ENCODE measurements at places on chromosomes 6 and 20.

DNA sequence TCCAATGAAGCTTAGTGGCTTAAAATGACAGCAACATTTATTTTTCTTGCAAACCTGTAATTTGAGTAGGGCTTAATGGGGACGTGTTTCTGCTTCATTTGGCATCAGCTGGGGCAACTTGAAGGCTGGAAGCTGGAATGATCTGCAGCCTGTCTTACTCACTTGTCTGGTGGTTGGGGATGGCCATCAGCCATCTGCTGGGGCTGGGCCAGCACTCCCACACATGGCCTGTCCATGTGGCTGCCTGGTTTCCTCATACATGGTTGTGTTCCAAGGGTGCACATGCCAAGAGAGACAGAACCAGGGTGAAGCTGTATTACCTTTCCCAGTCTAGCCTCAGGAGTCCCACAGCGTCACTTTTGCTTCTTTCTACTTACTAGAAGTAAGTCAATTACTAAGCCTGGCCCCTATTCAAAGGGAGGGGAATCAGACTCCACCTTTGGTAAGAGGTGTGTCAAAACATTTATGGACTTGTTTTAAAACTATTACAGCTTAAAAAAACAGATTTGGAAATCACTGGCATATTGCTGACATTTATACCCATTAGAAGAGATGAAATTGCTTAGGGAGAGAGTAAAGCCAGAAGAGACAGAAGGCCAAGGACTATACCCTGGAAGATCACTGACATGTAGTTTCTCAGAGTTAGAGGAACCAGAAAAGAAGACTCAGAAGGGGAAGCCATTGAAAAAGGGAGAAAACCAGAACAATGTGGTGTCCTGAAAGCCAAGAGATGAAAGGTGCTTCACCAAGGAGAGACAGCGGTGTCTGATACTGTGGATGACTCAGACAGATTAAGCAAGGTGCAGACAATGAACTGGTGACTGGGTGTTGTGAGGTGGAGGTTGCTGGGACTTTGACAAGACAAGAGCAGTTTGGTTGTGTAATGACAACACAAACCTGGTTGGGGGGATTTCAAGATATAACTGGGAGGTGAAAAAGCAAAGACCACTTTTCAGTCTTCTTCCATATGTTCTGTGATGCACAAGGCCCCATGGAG, 345.2 kb downstream of the GJA1 start:
- H3K4me1 ChIP-seq = no peaks in the 10 kb centered on the region
- no peaks in the 10 kb centered on the region for H3K36me3 ChIP-seq
- H3K4me3 ChIP-seq = no peak overlapping the region
- no peaks in the 10 kb centered on the region for H3K27me3 ChIP-seq
- H3K27ac ChIP-seq = no peak overlapping the region

DNA sequence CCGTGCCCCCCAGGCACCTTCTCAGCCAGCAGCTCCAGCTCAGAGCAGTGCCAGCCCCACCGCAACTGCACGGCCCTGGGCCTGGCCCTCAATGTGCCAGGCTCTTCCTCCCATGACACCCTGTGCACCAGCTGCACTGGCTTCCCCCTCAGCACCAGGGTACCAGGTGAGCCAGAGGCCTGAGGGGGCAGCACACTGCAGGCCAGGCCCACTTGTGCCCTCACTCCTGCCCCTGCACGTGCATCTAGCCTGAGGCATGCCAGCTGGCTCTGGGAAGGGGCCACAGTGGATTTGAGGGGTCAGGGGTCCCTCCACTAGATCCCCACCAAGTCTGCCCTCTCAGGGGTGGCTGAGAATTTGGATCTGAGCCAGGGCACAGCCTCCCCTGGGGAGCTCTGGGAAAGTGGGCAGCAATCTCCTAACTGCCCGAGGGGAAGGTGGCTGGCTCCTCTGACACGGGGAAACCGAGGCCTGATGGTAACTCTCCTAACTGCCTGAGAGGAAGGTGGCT, 960 bp downstream of the TNFRSF6B start:
- H3K4me3 ChIP-seq = no peak overlapping the region
- H3K27ac ChIP-seq = no peak overlapping the region
- H3K27me3 ChIP-seq = peaks cover 12% of the 10 kb centered on the region

GRCh38 chr20:23320317-23320716, 30.3 kb upstream of the NXT1 start:
- H3K36me3 ChIP-seq = no peaks in the 10 kb centered on the region
- H3K4me3 ChIP-seq = no peak overlapping the region
- no peak for DNase-seq

GRCh38 chr6:9064156-9064555, 628.8 kb upstream of the SLC35B3 start:
- DNase-seq = no peak
- H3K4me1 ChIP-seq = peaks cover 7% of the 10 kb centered on the region
- no peak overlapping the region for H3K4me3 ChIP-seq
- H3K36me3 ChIP-seq = no peaks in the 10 kb centered on the region
- H3K27ac ChIP-seq = no peak overlapping the region

GRCh38 chr6:69881322-69882151, 15.2 kb downstream of the COL19A1 start:
- H3K36me3 ChIP-seq = no peaks in the 10 kb centered on the region
- H3K27ac ChIP-seq = no peak overlapping the region
- no peak for DNase-seq
- no peaks in the 10 kb centered on the region for H3K4me1 ChIP-seq
- H3K4me3 ChIP-seq = no peak overlapping the region
- no peaks in the 10 kb centered on the region for H3K27me3 ChIP-seq

DNA sequence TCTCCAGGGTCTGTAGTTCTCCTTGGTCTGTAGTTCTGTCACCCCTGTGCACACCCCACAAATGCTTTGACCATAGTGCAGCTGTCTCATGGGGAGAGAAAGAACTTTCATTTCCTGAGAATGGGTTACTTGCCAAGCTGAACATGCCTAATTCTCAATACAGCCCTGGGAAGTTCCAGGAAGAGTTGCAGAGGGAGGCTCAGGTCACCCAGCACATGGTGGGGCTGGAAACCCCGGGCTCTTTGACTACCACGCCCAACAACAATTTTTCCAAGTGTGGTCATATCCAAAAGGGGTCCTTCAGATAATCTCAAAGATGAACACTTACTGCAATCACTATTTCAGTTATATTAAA, 2.2 kb upstream of the PTPRA start:
- peaks cover 8% of the 10 kb centered on the region for H3K36me3 ChIP-seq
- no peak for DNase-seq
- H3K27ac ChIP-seq = no peak overlapping the region
- H3K4me3 ChIP-seq = no peak overlapping the region
- H3K27me3 ChIP-seq = peaks cover 4% of the 10 kb centered on the region
- peaks cover 31% of the 10 kb centered on the region for H3K4me1 ChIP-seq

DNA sequence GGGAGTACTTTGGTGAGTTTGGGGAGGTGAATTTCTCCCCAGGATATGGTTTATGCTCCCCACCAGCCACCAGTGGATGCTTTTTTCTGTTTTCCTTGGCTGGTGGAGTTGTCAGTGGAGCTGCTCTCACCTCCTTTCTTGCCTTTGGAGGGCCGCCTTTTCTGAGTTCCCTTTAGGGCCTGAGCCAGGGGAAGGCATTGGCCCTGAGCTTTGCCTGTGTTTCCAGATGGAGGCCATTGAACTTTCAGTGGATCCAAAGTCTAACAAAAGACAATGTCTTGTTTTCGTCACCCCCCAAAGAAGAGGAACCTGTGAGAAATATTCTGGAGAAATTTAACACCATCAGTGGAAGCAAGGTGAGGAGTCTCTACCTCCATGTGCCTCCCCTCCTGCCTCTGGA, 4.4 kb upstream of the TMEM14A start:
- no peak overlapping the region for H3K4me3 ChIP-seq
- no peak for DNase-seq
- peaks cover under 1% of the 10 kb centered on the region for H3K27me3 ChIP-seq
- H3K36me3 ChIP-seq = no peaks in the 10 kb centered on the region
- H3K4me1 ChIP-seq = peaks cover 2% of the 10 kb centered on the region
- no peak overlapping the region for H3K27ac ChIP-seq

DNA sequence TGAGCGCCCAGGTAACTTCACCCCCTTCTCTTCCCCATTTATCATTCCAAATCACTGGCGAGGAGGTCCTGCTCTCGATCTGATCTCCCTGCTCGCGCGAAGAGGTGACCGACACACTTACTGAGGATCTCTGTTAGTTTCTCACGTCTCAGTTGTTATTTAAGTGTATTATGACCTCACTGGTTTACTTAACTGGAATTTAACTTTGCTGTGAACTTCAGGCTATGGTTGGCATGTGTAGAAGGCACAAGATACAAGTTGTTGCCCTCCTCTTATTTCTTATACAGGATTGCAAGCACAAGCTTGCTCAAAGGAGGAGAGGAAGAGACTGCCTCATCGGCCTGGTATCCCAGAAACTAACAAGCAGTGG, 1.2 kb downstream of the RNF217 start:
- peaks cover 48% of the 10 kb centered on the region for H3K4me1 ChIP-seq
- H3K27me3 ChIP-seq = peaks cover 23% of the 10 kb centered on the region
- no peak for DNase-seq
- H3K36me3 ChIP-seq = peaks cover 16% of the 10 kb centered on the region
- peak overlapping the region; percentile 78 for H3K27ac ChIP-seq
- H3K4me3 ChIP-seq = peak overlapping the region; percentile 94

DNA sequence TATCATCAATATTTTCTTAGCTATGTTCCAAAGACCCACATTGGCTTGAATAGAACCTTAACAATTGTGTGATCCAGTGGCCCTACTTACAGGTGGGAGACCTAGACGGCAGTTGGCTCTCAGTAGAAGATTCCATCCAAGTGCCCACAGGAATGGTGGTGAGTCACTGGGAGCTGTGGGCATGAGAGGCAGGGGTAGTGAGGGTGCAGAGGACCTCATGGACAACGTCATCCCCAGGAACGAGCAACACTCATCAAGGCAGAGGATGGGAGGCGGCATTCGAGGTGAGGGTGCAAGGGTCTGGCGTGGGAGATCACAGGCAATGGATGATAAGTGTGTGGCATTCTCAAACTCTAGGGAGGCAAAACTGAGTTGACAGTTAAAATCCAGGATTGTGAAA, 17.5 kb upstream of the SPO11 start:
- no peaks in the 10 kb centered on the region for H3K4me1 ChIP-seq
- no peak for DNase-seq

GRCh38 chr6:111813677-111814310, 59.5 kb downstream of the FYN start:
- peaks cover 29% of the 10 kb centered on the region for H3K4me1 ChIP-seq
- no peak overlapping the region for H3K4me3 ChIP-seq
- H3K27me3 ChIP-seq = peaks cover 2% of the 10 kb centered on the region

DNA sequence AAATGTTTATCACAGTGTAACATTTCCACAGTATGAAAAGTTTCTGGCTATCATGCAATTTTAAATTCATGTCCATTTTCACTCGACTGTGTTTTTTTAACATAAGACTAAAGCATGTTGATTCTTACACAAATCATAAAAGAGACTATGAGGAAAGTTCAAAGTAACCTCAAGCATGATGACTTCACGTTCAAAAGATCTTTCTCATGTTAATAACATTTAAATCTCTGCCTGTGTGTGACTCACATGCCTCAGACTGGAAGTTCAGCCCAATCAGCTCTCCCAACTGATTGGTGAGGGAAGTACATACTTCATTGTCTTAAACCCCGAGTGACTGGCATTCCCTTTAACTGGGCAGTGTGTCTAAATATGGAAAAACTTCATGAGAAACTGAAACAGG, 37.4 kb downstream of the ATXN1 start:
- peaks cover 2% of the 10 kb centered on the region for H3K27me3 ChIP-seq
- peaks cover 10% of the 10 kb centered on the region for H3K4me1 ChIP-seq
- no peaks in the 10 kb centered on the region for H3K36me3 ChIP-seq
- no peak overlapping the region for H3K27ac ChIP-seq
- H3K4me3 ChIP-seq = no peak overlapping the region
- DNase-seq = no peak

DNA sequence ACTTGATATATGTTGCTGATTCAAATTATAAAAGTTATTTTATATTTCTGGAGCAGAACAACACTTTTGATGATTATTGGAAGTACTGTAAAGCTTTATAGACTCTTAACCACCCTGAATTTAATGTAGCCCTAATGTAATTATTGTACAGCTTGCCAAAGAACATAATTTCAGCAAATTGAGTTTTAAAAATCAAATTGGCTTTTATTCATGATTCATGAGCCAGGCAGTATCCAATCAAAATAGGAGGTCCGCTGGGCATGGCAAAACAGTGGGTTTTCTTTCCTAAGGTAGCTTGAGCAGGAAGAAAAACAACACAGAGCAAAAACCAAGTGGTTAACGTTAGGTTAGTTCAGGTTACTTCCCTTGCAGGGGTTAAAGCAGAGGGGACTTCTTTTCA, 64.8 kb upstream of the MAP7 start:
- no peak for DNase-seq
- no peak overlapping the region for H3K27ac ChIP-seq
- H3K36me3 ChIP-seq = no peaks in the 10 kb centered on the region
- H3K4me3 ChIP-seq = no peak overlapping the region
- no peaks in the 10 kb centered on the region for H3K27me3 ChIP-seq
- H3K4me1 ChIP-seq = peaks cover 6% of the 10 kb centered on the region

- no peak overlapping the region for H3K4me3 ChIP-seq
- peak; percentile 41 for DNase-seq
- peaks cover 4% of the 10 kb centered on the region for H3K36me3 ChIP-seq
- no peak overlapping the region for H3K27ac ChIP-seq
These were observed 44.8 kb downstream of the STK4 start for GRCh38 chr20:45011108-45011526.

- H3K4me3 ChIP-seq = no peak overlapping the region
- H3K27ac ChIP-seq = no peak overlapping the region
- no peak for DNase-seq
- peaks cover 15% of the 10 kb centered on the region for H3K36me3 ChIP-seq
- peaks cover 28% of the 10 kb centered on the region for H3K4me1 ChIP-seq
- H3K27me3 ChIP-seq = peaks cover 3% of the 10 kb centered on the region
These were observed 310.9 kb downstream of the PRL start for GRCh38 chr6:21985904-21986303.

DNA sequence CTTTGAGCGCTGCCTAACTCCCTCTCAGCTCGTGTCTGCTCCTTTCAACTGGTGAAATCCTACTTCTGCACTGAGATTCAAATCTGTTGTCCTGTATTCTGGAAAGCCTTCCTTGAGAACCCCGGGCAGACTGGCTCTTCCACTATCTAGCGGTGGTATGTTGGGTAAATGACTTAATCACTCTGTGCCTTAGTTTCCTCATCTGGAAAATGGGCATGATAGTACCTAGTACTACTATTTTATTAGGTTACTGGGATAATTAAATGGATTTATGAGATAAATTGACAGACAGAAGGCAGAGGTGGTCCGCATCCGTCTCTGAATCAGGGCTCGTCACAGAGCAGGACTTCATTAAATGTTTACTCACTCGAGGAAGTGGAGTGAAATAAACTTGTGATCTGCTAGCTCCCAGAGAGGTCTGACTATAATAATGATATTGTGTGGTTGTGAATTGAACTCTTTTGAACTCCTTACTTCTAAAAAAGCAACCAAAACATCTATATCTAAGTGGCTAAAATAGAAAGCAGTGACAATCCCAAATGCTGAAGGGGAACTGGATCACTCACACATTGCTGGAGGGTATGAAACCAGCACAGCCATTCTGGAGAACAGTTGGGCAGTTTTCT, 26.6 kb downstream of the PPP1R16B start:
- no peak overlapping the region for H3K27ac ChIP-seq
- peaks cover 18% of the 10 kb centered on the region for H3K36me3 ChIP-seq
- H3K4me3 ChIP-seq = no peak overlapping the region
- peaks cover 6% of the 10 kb centered on the region for H3K27me3 ChIP-seq
- H3K4me1 ChIP-seq = peaks cover 55% of the 10 kb centered on the region

- peak overlapping the region; percentile 74 for H3K27ac ChIP-seq
- H3K27me3 ChIP-seq = peaks cover 7% of the 10 kb centered on the region
- H3K4me3 ChIP-seq = peak overlapping the region; percentile 93
- H3K36me3 ChIP-seq = peaks cover 22% of the 10 kb centered on the region
- peak; percentile 12 for DNase-seq
These were observed 2.0 kb downstream of the CD24 start for GRCh38 chr6:106972500-106972899.

GRCh38 chr6:99282479-99283062, 66.9 kb downstream of the FAXC start:
- no peak overlapping the region for H3K27ac ChIP-seq
- peaks cover 12% of the 10 kb centered on the region for H3K4me1 ChIP-seq
- no peak overlapping the region for H3K4me3 ChIP-seq
- DNase-seq = no peak
- H3K36me3 ChIP-seq = no peaks in the 10 kb centered on the region
